Fibroblast of skin of right quadriceps (primary cell): ENCODE measurements at places on chromosomes 5 and 9.
A peak's percentile ranks its signal among the peaks of the same experiment; 100 is the strongest.

- no peak for DNase-seq
These were observed 6.1 kb upstream of the FOXB2 start for GRCh38 chr9:77013206-77013931.

- no peak for DNase-seq
These were observed 34.7 kb upstream of the ADRB2 start for GRCh38 chr5:148791696-148792095.

DNA sequence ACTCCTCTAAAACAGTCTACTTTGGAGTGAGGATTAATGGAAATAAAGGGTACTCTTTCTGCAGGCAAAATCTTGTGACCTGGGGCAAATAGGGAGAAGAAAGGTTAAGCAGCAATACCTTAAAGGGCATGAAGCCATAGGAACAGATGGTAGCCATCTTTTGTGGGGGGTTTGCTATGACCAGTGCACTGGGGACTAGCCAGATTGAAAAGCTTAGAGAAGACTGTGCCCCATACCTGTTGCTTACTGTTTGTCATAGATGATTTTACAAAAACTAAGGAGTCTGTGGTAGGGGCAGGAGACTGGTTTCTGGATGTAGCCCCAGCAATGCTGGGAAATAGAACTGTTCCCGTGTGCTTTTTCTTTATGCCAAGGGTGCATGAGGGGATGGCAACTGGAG lies 58.6 kb downstream of the PAM start:
- no peak for DNase-seq

GRCh38 chr9:86550401-86550800 lies 196.2 kb upstream of the TUT7 start:
- peak; percentile 75 for DNase-seq

GRCh38 chr5:72488756-72489155 lies 18.5 kb downstream of the ZNF366 start:
- DNase-seq = no peak

DNA sequence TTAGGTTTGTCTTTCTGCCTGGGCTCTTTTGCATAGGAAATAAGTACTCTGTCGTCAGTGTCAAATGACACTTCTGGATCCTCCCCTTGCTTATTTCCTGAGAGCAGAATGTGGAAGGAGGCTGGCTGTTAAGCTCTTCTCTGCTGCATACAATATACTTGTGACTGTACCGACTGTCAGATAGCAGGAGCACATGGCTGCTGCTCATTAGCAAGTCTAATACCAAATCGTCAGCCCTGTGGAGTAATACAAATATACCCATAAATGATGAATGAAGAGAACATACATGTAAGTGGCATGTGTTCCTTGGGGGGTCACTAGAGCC lies at the start of gene GPR151:
Gene GPR151, minus strand, starts transcription at position 40 of the 325 bp plus-strand sequence. CDS start 77 bp downstream, outside the sequence.
- DNase-seq = no peak

DNA sequence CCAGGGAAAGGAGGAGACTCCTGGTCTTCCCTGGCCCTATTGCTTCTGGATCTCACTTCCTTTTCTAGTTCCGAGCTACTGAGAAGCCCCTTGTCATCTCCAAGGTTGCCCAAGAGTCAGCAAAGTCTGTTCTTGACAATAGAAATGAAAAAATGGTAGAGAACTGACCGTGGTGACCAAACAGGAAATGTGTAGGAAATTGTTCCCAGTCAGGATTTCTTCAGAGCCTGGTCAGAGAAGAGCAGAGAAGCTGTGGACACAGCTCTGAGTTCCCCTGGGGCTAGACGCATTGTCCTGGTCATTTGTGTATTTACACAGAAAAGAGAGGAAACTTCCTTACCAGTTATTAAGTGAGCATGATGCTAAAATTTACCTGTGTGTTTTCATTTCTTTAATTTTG lies 35.6 kb downstream of the S1PR3 start:
- no peak for DNase-seq

- no peak for DNase-seq
These were observed 153.8 kb upstream of the CYLC2 start for GRCh38 chr9:102841376-102841775.

- DNase-seq = no peak
These were observed 285.5 kb upstream of the MAP3K1 start for GRCh38 chr5:56529666-56530430.

GRCh38 chr9:25681266-25681665 lies 3.0 kb upstream of the TUSC1 start:
- DNase-seq = peak; percentile 62

DNA sequence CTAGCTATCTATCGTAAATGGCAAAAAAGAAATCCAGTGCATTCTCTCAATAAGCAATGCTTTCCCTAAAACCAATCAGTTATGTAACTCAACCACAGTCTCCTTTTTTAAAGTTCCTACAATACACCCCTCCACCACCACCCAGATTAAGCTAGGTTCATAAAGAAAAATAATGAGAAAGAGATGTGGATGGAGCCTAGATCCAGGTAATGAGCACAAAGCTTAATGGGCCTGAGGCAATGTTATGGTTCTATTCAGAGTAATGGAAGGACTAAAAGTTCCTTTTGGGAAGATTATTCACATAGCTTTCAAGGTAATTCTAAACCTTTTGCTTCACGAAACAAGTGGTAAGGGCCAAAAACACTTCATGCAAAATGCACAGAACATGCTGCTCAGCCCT lies 113.5 kb downstream of the MPDZ start:
- no peak for DNase-seq

- peak; percentile 49 for DNase-seq
These were observed 19.9 kb upstream of the HMHB1 start for GRCh38 chr5:143791848-143792731.

DNA sequence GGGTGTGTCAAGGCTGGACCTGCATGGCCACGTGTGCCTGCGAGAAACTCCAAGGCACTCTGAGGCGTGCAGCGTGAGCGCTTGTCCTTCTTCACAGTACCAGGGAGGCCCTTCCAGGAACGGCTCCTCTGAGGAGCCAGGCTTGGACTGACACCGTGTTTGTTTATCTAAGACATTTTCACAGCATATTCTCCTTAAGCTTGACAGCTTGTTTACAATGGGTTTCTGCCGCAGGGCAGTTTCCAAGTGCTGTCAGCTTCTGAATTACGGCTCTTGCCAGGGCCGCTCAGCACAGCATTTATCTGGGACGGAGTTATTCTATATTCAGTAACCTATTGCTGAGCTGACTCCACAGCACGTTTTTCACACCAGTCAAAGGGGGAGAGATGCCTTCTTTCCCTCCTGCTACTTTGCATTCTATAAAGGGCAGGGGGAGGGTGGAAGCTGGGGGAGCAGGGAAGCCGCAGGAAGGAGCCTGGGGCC lies 98.4 kb downstream of the LMNB1 start:
- no peak for DNase-seq
